ENCODE measurements at places on chromosomes 5 and 9. TPM values are rescaled to one million over a fixed set of nuclear protein-coding genes. Genes with fewer than 3 reads are reported as not detected.

TRIM14 gene
- polyA plus RNA-seq: 17.2 TPM

TMEM141 gene
- polyA plus RNA-seq: 90.5 TPM

IL13 gene
- not detected for polyA plus RNA-seq

PCDHA10 gene
- 3.9 TPM for polyA plus RNA-seq

FREM1 gene
- polyA plus RNA-seq: 0.78 TPM

LCN1 gene
- not detected for polyA plus RNA-seq

CDH18 gene
- polyA plus RNA-seq: 0.50 TPM

OTP gene
- polyA plus RNA-seq: not detected

PAEP gene
- not detected for polyA plus RNA-seq

IL12B gene
- not detected for polyA plus RNA-seq

DMGDH gene
- 0.63 TPM for polyA plus RNA-seq

TUSC1 gene
- 6.4 TPM for polyA plus RNA-seq

MARCOL gene
- polyA plus RNA-seq: not detected

CTXN3 gene
- polyA plus RNA-seq: not detected

FKTN gene
- polyA plus RNA-seq: 4.7 TPM

FOXD4L5 gene
- polyA plus RNA-seq: not detected

NR4A3 gene
- polyA plus RNA-seq: 0.17 TPM

CNOT8 gene
- polyA plus RNA-seq: 26.9 TPM

CCDC112 gene
- polyA plus RNA-seq: 48.2 TPM

TMEM174 gene
- polyA plus RNA-seq: not detected

FBP1 gene
- 3.0 TPM for polyA plus RNA-seq

FOXD4 gene
- polyA plus RNA-seq: not detected

CEL gene
- polyA plus RNA-seq: 0.27 TPM

ZDHHC21 gene
- polyA plus RNA-seq: 4.0 TPM

TAL2 gene
- polyA plus RNA-seq: 0.79 TPM

SPOUT1 gene
- 33.5 TPM for polyA plus RNA-seq

FLT4 gene
- 2.6 TPM for polyA plus RNA-seq

IFNA21 gene
- polyA plus RNA-seq: not detected

PTPN3 gene
- 1.0 TPM for polyA plus RNA-seq

IRGM gene
- polyA plus RNA-seq: not detected

RNF183 gene
- polyA plus RNA-seq: 0.42 TPM

IL9 gene
- not detected for polyA plus RNA-seq

RMRP gene
- 15.3 TPM for polyA plus RNA-seq

PHF24 gene
- polyA plus RNA-seq: 0.05 TPM

PPP2R2B gene
- polyA plus RNA-seq: 28.4 TPM

ARL10 gene
- 2.5 TPM for polyA plus RNA-seq

TLE1 gene
- polyA plus RNA-seq: 59.1 TPM

ZNF879 gene
- polyA plus RNA-seq: 3.9 TPM

PCA3 gene
- polyA plus RNA-seq: 0.76 TPM

Measured in GM23338 (cell line).